Suppressor macrophage treated with lipopolysaccharide for 1 hour (primary cell): ENCODE measurements at places on chromosomes 4 and X.

GRCh38 chrX:5490786-5491563, 737.7 kb downstream of the NLGN4X start:
- no peak for DNase-seq

DNA sequence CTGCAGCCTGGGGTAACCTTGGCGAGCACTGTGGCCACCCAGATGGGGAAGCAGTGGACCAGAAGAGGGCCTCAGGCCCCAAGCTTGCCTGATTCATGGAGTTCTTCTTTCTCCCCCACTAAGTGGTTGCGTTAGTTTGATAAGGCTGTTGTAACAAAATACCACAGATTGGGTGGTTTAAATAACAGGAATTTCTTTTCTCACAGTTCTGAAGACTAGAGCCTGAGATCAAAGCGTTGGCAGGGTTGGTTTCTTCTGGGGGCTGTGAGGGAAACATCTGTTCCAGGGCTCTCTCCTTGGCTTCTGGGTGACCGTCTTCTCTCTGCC, 105.7 kb upstream of the GATB start:
- DNase-seq: peak; percentile 61

- DNase-seq: no peak
These were observed 23.4 kb downstream of the ZFYVE28 start for GRCh38 chr4:2395038-2395437.

DNA sequence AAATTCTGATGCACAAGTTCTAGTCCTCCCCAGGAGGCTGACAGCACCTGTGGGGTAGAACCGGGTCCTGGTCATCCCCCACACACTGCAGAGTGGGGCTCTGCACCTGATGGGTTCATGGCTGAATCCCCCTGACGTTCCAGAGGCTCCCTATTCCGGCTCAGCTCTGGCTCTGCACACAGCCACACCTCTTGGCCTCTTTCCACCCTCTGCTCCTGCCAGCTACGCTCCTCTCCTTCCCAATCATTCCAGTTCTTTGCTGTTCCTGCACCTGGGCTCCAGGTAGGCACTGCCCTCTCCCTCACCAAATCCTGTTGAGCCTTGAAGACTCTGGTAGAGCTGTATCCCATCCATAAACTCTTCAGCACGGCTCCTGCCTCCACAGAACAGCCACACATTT, 75.5 kb downstream of the GATB start:
- no peak for DNase-seq

DNA sequence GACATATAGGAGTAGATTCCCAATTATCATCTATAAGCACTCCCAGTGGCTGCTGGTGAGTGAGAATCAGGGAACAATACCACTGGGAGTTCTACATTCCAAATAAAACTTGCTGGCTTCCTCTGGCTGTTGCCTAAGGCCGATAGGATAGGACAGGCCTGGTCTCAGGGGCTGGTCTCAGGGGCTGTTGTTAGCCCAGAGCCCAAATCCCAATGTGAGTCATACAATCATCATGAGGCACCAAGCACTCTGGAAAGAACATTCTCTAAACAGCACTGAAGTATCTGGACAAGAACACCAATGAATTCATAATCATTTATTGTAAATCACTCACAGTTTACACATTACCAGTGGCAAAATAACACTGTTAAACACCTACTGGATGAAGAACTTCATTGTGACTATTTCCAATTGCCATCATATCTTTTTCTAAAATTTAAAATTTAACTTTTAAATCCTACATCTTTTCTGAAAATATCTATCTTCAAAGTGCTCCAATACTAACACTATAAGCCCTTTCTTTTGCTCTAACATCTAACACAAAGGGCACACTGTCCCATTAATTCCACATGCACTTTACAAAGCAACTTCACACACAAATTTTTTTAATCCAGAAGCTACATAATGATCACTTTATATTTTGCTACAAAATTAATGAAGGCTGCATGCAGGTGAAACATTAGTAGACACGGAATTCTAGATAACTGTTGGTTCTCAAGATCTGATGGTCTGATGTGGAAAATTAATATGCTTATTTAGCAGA, 67.6 kb upstream of the TMEM150C start:
- no peak for DNase-seq

GRCh38 chr4:926538-926937, 5.6 kb downstream of the GAK start:
- DNase-seq: no peak

- peak; percentile 35 for DNase-seq
These were observed 138.1 kb upstream of the ZIC3 start for GRCh38 chrX:137427816-137428215.

GRCh38 chr4:33537527-33537926, 2706.8 kb downstream of the ARAP2 start:
- DNase-seq: no peak

- DNase-seq: no peak
These were observed 60.2 kb downstream of the CHRNA9 start for GRCh38 chr4:40395166-40395900.

GRCh38 chr4:41912546-41912945, 22.7 kb upstream of the TMEM33 start:
- DNase-seq: no peak

DNA sequence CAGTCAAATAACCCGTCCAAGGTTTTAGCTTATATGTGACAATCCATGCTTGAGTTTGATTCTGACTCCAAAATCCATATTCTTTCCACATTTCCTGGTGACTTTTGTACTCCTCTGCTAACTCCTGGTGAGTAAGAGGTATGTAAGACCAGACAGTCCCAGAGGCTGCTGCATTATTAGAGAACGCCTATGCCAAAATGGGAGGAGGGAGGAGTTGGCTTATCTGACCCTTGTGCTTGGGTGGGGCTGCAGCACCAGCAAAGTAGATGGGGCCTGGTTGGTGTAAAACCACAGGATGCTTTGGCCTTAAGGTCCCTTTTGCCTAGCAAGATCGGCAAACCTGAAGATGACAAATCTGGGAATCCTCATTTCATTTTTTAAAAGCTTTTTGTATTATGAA, 9.1 kb upstream of the RNF212 start:
- DNase-seq: no peak

DNA sequence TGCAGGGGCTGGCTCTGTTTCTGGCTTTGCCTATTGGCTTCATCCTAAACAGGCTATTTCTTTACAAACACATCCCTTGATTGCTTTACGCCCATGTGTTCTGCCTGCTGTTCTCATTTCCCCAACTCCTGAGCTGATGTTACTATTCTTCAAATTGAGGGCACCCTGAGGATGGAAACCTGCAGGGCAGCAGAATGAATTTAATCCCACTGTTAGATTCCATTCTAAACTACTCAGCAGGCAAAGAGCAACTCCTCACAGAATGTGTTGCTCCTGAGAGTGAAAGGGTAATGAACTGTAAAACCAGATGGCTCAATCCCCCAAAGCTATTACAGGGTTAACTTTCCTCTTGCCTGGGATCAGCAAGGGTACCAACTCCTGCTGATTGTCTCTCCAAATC, 75.7 kb downstream of the ANKRD50 start:
- no peak for DNase-seq

DNA sequence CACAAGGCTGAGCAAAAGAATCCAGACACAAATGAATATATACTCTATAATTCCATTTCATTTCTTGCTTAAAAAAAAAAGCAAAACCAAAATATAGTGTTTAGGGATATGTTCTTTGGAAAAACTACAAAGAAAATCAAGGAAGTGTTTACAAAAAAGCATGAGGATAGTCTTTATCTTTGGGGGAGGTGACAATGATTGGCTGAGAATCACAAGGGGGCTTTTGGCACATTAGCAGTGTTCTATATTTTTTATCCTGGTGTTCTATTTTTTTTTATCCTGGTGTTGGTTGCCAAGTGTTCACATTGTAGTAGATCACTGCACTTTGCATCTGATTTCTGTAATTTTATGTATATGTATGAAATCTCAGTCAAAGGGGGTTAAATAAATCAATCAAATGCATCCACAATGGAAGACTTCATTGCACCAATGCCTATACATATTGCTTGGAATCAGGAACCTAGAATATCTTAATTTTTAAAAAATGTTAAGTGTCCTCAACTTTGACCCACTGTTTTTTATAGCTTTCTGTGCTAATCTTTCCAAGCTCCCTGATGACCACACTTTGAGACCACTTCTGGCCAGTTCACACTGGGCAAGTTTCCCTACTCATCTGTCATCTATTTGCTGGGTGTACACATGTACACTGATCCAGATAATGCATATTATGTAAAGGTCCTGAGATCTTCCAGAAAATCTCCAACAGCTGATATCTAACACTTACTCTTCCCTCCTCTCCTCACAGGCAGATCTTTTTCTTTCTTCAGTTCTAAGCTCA, 3.7 kb downstream of the TBC1D9 start:
- no peak for DNase-seq

DNA sequence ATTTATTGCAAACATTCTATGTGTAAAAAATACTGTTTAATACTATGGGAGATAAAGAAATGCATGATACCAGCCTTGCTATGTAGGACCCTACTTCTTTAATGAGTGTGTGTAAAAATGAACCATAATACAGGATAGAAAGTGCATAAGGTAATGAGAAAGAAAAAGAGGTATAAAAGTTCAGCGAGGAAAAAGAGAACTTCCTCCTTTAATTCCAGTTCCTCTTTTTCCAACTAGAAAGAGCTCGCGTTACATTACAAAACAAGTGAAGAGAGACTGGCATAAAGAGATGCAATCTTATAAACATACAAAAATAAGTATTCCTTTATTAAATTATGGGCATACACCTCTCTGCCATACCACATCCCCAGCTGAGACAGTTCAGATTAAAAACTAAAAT, 77.4 kb downstream of the ANKRD17 start:
- peak; percentile 65 for DNase-seq

DNA sequence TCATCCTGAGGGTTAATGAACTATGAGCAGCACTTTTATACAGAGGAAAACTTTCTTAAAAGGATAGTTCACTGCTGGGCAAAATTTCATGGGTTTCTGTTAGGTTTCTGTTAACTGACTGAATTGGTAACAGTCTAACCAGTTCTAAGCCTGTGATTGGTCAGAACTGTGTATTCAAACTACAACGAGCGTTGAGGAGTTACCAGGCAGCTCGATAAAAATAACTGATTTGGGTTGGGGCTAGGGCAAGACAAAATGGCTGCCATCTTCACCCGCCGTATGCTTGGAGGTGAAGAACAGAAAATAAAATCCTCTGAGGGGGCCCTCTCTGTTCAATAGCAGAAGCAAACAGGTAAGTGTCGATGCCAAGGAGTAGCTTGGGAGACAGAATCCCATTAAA, 22.0 kb downstream of the FAM133A start:
- no peak for DNase-seq

- no peak for DNase-seq
These were observed 195.0 kb upstream of the ANK2 start for GRCh38 chr4:112854420-112854819.

- peak; percentile 78 for DNase-seq
These were observed 19.7 kb upstream of the CXCL6 start for GRCh38 chr4:73816814-73817213.

GRCh38 chrX:139560221-139560620, 29.7 kb downstream of the F9 start:
- DNase-seq: no peak
